ENCODE measurements at places on chromosomes 1 and 21. TPM values are rescaled to one million over a fixed set of nuclear protein-coding genes. Genes with fewer than 3 reads are reported as not detected.

DNALI1 gene
- 20.8 TPM for total RNA-seq

LPAR3 gene
- total RNA-seq, result 8.3 TPM

NPR1 gene
- total RNA-seq, result 98.9 TPM

APOBEC4 gene
- 3.3 TPM for total RNA-seq

PRR9 gene
- not detected for total RNA-seq

TMEM50A gene
- 88.2 TPM for total RNA-seq

TAL1 gene
- total RNA-seq, result 9.3 TPM

CLDN17 gene
- not detected for total RNA-seq

S100A12 gene
- total RNA-seq, result 31.7 TPM

TEX38 gene
- total RNA-seq, result not detected

TPM3 gene
- total RNA-seq, result 164 TPM

SPATA21 gene
- total RNA-seq, result not detected

EGLN1 gene
- total RNA-seq, result 45.1 TPM

SLC30A10 gene
- total RNA-seq, result not detected

RHBG gene
- 0.74 TPM for total RNA-seq

S100A7A gene
- total RNA-seq, result not detected

LIN28A gene
- total RNA-seq, result not detected

SPRR5 gene
- not detected for total RNA-seq

CLEC20A gene
- not detected for total RNA-seq

KDF1 gene
- total RNA-seq, result 6.6 TPM

OR2T35 gene
- not detected for total RNA-seq

HHIPL2 gene
- not detected for total RNA-seq

ALG6 gene
- total RNA-seq, result 8.3 TPM

NLRP3 gene
- 6.7 TPM for total RNA-seq

LAMC1 gene
- total RNA-seq, result 272 TPM

KIAA0040 gene
- 35.1 TPM for total RNA-seq

DUSP12 gene
- 60.1 TPM for total RNA-seq

BTBD8 gene
- total RNA-seq, result 3.0 TPM

LAD1 gene
- total RNA-seq, result 37.8 TPM

TTF2 gene
- total RNA-seq, result 17.9 TPM

COL6A2 gene
- 466 TPM for total RNA-seq

TOR1AIP2 gene
- 118 TPM for total RNA-seq

ST6GALNAC5 gene
- total RNA-seq, result 45.8 TPM

LCE1D gene
- not detected for total RNA-seq

RPTN gene
- not detected for total RNA-seq

PWP2 gene
- total RNA-seq, result 10.3 TPM

CBR3 gene
- total RNA-seq, result 0.23 TPM

CHODL gene
- total RNA-seq, result 0.37 TPM

BSND gene
- total RNA-seq, result not detected

TEDDM1 gene
- total RNA-seq, result not detected

OR2T29 gene
- total RNA-seq, result not detected

LRRC38 gene
- total RNA-seq, result not detected

LCE6A gene
- total RNA-seq, result not detected

SLC45A1 gene
- total RNA-seq, result 1.6 TPM

SYCP1 gene
- total RNA-seq, result 0.09 TPM

IRF6 gene
- total RNA-seq, result 29.2 TPM

Measured in lung (tissue), 17 donors.